ENCODE measurements at places on chromosomes 5 and 9. TPM values are rescaled to one million over a fixed set of nuclear protein-coding genes. Genes with fewer than 3 reads are reported as not detected.

- DNase-seq: no peak
Observed at GRCh38 chr5:112576298-112576925, 157.3 kb upstream of the EPB41L4A start.

GRCh38 chr9:130391866-130392265 is 52.9 kb upstream of the ASS1 start:
- no peak for DNase-seq

DNA sequence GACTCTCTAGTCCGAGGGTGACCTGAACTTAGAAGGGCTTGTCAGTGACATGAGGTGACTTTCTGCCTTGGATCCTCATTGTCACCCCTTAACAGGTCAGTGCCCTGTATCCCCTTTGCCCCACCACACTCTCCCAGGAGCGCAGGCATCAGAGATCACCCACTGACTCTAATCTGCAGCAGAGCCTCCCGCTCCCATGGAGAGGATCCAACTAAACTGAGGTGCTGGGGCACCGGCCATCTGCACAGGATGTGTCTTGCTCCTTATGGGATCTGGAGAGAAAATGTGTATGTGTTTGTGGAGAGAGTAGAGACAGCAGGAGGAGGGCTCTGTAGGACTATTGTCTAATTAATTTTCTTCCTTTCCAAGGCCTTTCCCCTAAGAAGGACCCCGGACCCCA is 213.7 kb downstream of the ROR2 start:
- DNase-seq: no peak

- no peak for DNase-seq
Observed at GRCh38 chr5:84080908-84081307, 303.8 kb downstream of the EDIL3 start.

Gene RASGRF2
- 5.3 TPM for total RNA-seq

Gene GFI1B
- not detected for total RNA-seq

- DNase-seq: no peak
Observed at GRCh38 chr5:155783246-155783645, 543.7 kb upstream of the SGCD start.

DNA sequence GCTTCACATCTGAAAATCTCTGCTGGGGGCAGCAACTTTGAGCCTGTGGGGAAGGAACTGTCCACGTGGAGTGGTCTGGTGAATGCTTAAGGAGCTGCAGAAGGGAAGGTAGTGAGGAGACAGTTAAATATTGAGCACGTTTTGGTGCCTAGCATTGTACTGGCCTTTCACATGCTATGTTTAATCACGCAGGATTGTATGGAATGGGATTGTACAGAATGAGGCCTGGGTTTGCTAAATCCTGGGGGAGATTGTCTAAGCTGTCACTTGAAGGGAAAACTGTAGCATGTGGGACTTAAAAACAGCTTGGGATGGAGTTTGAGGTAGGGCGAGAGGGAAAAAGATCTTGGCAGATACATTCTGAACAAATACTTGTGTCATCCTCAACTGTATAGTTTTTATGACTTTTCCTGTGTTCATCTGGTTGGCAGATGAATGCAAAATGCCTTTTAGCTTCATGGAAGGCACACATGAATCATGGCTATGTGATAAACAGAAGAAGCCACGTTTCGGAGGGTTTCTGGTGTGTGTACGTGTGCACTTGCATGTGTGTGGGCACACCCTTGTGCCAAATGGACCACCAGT is 106.6 kb downstream of the TMC1 start:
- DNase-seq: no peak

Gene AMBP
- not detected for total RNA-seq

Gene NUTM2F
- total RNA-seq: not detected

Gene ADCY2
- total RNA-seq: not detected

Gene CORO2A
- 2.2 TPM for total RNA-seq

DNA sequence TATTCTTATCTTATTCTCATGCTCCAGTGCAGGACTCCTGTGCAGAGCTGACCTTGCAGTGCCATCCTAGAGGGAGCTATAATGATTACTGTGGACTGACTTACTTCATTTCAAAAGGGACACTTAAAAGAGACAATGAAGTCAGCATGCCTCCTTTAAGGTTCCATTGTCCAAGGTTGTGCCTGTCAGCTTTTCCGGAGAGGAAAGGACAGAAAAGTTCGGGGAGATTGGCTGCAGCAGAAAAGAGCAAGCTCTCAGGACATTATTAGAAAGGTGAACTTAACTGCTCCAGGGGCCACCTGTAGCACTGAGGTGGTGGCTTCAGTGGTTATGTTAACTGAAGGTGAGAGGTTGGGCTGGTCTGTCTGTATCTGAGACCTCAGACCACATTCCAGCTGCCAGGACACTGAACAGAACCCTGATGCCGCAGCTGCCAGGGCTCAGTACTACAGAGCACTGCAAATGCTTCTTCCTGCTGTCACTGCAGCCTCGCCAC is 112.9 kb downstream of the ST8SIA4 start:
- DNase-seq: no peak

Gene DPM2
- 10.8 TPM for total RNA-seq

- DNase-seq: no peak
Observed at GRCh38 chr9:105273731-105274130, 29.3 kb downstream of the SLC44A1 start.

DNA sequence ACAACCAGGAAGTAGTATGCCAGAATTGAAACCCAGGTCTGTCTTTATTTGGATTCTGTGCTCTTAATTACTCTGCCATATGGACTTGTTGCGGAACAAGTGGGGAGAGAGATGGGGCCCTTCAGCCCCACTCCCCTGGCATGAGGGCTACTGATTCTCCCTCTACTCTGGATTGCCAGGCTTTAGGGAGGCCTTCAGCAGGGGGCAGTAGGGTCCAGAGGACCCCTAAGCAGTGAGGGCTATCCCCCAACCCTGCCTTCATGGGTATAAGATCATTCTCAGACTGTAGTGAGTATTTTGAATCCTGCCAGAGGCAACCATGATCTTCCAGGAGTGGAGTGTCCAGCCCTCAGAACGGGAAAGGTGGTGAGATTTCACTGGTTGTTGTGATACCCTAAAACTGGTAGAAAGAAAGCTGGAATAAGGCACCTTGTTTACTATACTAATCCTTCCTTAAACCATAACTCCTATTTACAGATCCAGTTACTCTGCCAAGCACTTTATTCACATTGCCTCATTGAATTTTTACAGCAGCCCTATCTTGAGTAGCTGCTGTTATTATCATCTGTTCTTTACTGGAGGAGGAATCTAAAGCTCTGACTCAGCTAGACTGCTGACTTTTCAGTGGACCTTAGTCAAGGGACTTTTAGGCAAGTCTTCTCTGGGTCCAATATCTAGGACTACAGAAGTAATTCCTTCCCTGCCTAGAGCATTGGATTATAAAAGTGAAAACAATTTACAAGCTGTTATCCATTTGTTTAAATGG is 31.3 kb upstream of the LARP1 start:
- peak; percentile 81 for DNase-seq

DNA sequence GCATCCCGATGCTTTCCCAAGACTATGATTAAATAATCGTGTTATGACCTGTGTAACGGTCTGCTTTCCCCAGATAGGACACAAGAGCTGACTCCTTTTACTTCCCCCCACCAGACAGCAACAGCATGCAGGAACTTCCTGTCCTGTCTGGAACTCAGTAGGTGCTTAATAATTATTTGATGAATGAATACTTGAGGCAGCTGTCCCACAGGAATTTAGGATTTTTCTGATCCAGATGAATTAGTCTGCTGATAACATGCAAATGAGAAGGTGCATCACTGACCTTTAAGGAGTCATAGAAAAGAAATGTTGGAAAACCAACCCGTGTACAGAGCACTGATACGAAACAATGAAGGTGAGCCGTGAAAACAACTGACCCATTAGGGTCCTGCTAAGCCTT is 12.2 kb downstream of the RNF130 start:
- no peak for DNase-seq

Gene C1QTNF2
- total RNA-seq: 0.72 TPM

Gene APBA1
- total RNA-seq: 3.8 TPM

Gene CRHBP
- total RNA-seq: not detected

Gene IFNB1
- total RNA-seq: not detected

GRCh38 chr5:131607903-131608540 is 27.0 kb downstream of the RAPGEF6 start:
- peak; percentile 34 for DNase-seq

Gene GPR21
- total RNA-seq: 0.28 TPM

All from IMR-90 (cell line).